ENCODE measurements at places on chromosomes 6 and 20.

DNA sequence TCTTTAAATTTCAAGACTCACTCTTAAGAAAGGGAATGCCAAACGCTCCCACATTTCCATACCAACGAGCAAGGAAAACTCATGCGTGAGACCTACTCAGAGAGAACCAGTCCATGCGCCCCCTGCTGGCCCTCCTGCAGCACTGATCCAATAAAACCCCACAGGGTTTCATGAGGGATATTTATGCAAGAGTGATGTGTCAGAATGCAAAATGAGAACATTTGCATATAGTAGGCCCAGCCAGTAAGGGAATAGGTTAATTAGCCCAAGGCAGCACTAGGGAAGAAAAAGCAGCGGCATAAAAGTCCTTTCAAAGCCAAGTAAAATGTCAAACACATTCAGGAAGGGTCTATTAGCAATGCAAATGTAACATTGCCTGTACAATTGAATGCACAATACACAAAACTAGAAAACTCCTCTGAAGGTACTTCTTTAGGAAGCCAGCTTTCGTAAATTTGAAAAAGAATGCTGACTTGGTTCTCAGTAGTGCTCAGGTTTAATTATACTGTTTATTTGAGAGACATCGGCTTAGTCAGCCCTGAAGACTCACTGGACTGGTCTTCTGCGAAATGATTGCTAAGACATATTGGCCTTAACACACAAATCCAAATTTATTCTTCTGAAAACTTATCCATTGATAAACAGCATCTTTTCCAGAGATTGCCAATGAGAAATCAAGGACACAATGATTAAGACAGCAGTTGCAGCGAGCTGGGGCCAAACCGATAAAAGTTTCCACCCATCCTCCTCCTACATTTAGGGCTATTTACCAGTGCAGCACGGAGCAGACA is 93.2 kb downstream of the GMPR start:
- DNase-seq = peak; percentile 69

DNA sequence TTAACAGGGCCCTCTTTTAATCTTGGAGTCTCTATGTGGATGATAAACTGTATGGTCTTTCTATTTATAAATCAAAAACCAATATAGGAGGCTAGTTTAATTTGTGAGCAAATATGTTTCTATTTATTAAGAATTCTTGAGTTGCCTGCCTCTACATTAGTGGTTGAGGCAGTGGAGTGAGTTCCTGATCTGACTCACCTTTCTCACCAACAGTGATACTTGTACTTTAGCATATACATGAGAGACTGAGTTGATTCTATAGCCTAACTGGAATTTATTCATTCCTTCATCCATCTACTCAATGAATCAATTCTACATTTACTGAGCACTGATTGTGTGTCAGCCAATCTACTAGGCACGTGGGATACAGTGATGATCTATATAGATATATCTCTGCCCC is 126.9 kb downstream of the TRMT11 start:
- DNase-seq = no peak

- no peak for DNase-seq
Measured at GRCh38 chr6:79554305-79554704, 17.1 kb upstream of the LCA5 start.

GRCh38 chr20:21430020-21430419 is 32.7 kb upstream of the NKX2-4 start:
- DNase-seq = peak; percentile 82

GRCh38 chr6:147132889-147133288 is 71.3 kb upstream of the STXBP5 start:
- peak; percentile 56 for DNase-seq

DNA sequence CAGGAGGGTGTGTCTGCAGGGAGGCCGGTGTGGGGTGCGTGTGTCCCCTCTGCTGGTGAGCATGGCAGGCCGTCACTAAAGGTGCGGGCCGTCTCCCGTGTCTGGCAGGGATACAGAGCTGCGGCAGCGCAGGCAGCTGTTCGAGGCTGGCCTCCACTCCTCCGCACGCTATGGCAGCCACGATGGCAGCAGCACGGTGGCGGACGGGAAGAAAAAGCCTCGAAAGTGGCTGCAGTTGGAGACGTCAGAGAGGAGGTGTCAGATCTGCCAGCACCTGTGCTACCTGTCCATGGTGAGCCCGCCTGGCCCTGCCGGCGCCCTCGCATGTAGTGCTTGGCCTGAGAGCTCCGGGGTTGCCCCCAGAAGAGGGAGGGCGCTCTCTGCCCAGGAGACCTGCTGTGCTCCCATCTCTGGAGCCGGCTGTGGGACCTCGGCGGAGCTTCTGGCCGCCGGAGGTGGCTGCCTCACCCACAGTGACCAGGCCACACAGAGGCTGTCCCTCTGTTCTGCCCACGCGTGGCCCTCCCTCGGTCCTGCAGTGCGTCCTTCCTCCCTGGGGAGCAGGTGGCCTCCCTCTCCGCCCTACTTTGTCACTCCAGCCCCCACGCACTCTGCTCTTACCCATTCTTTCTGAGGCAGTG is 149.6 kb downstream of the DTNBP1 start:
- DNase-seq = no peak

GRCh38 chr6:168927026-168927425 is 326.6 kb downstream of the THBS2 start:
- DNase-seq = no peak

- no peak for DNase-seq
Measured at GRCh38 chr6:111551521-111552231, 54.0 kb downstream of the TRAF3IP2 start.

- no peak for DNase-seq
Measured at GRCh38 chr6:31419842-31420241, 16.4 kb downstream of the MICA start.

DNA sequence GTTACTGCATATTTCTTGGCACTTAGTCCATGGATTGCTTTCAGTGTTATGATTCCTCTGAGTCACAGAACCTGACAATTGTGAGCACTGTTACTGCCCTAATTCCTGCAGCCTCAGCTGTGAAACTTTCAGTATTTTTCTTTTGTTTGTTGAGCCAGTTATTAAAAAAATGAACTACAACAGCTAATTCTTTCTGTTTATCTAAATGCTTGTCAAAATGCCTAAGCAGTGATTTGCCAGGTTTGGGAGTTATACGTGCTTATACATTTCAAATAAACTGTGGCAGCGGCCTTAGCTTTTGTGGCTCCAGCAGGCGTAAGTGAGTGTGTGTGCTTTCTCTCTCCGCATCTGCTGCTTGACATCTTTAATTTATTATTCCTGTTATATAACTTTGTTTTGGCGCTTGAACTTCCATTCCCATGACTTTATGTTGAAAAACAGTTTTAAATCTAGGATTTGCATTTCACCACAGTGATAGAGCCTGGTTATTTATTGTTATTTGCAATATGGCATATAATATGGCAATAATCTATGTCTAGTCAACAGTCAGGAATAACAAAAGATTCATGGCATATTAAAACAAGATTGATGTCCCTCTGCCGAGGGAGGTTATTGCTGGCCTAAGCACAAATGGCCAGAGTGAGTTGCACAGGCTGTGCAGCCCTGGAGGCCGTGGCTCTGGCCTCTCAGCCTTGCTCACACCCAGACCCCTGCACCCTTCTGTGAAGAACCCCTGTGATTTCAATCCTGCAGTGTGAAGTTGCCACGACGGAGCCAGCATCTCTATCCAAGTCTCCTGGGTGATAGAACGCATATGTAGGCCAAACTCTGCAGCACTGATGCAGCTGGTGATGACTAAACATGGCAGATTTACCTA is 303.4 kb downstream of the THBS2 start:
- DNase-seq = no peak

DNA sequence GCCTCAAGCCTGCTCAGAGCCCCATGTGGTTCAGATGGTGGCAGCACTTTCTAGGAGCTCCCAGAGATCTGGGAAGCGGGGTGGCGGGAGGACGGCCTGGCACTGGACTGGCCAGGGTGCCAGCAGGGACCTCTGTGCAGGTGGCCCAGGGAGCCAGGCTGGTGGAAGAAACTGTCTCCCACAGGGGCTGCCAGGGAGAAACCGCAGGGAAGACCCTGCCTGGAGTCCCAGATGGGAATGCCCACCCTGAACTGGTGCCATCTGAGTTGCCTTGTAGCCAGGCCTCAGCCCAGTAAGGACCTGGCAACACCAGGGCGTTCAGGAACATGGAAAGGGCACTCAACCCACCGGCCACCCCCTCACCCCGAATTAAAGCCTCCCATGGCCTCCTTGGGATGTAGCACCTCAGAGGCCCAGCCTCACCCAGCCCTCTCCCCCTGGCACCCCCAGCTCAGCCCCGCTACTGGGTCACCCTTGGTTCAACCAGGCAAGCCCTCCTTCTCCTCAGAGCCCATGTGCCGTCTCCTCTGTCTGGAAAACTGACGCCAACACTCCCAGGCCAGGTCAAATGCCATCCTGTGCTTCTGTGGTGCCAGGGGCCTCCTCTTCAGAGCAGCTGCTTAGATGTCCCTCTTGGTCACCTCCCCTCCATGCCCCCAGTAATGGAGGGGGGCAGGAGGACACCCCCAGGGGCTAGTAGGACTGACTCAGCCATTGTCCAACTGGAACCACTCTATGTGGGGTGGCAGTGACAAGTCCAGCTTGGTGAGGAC is 5.9 kb upstream of the C20orf144 start:
- DNase-seq = no peak

GRCh38 chr20:51393571-51393970 is 148.9 kb downstream of the NFATC2 start:
- no peak for DNase-seq

GRCh38 chr20:32888636-32889035 is 29.9 kb downstream of the EFCAB8 start:
- DNase-seq = no peak

DNA sequence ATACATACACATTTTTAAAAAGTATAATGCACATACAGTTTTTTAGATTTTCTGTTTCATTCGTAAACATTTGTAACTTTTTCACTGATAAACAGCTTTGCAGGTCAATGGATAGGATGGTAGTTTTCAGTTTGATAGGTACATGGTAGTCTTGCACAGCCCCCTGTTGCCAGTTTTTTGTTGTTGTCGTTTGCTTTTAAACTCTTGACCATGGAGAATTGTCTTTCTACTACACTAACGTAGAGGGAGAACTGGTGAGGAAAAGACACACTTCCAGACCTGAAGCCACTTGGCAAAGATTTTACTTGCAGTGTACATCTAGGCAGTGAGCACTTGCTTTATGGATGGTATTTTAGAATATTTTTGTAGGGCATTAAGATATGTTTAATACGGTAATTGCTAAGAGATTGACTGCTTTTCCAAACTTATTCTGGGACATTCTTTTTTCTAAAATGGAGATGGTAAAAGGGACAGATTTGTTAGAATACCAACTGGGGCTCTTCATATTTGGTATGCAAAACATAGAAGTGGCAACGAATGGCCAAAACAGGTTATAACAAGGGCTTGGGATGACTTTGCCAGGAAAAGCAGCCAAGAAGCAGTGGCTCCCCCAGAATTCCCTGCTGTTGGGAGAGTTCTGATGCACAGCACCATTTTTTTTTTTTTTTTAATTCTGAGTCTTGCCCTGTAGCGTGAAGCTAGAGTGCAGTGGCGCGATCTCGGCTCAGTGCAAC is 1.5 kb downstream of the PYGB start:
- no peak for DNase-seq

DNA sequence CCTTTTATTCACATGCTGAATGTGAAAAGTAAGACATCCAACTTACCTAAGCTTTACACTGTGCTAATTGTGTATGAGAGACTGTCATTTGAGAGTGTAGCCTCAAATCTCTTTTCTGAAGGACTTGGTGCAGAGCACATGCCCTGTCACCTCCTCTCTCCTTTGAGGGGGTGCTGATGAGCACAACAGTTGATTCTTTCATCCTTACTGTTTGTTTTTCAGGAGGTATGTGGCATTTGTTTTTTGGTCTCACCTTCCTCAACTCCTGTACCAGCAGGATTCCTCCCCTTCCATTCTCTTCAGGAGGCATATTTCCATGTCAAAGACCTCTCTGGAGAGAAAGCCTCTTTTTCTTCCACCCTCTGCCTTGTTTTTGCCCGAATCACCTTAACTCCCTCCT is 252.6 kb upstream of the CITED2 start:
- DNase-seq = no peak

- DNase-seq = no peak
Measured at GRCh38 chr6:43812850-43813578, 43.0 kb downstream of the VEGFA start.

- DNase-seq = no peak
Measured at GRCh38 chr6:119076173-119076572, 2.3 kb downstream of the FAM184A start.

DNA sequence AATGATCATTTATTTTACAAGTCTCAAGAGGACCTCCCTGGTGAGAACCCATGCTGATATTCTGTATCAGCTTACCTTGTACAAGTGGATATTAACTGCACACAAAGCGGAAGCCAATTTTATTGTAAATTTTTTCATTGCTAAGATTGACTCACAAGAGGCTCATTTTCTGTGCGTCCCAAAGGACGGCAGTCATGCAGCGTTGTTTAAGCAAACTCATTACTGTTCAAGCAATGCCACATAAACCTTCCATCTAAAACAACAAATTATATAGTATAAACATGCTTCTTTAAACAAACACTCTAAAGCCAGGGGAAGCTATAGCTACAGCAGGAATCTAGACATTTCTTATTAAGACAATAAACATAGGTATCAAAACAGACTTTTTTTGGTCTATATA is 575.3 kb downstream of the FRK start:
- no peak for DNase-seq

DNA sequence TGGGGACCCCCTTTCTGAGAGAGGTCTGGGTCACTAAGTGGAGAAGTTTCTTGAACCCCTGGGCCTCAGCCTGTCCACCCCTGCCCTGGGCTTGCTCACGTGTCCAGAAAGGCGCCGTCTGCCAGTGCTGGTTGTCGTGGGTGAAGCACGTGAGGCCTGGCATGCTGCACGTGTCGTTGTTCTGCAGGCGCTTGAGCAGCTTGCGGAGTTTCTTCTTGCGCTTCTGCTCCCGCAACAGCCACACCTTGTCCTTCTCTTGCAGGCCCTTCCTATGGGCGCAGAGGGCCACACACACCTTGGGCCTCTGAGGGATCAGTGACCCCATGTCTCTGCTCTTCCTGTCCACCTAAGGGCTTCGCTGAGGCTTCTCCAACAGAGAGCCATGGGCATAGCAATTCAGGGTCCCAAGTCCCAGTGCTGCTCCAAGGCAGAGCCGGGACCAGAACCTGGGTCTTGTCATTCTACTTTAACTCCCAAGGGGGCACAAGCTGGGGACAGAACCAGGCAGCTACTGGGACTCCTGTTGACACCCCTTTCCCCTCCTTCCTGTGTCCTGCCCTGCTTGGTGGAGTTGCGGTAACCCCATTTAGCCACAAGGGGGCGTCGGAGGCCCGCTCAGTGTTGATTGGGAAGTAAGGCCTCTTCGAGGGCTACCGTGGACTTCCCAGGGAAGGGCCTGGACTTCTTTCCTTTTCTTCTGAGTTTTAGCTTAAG is 121.8 kb downstream of the SULF2 start:
- DNase-seq = peak; percentile 53

- DNase-seq = no peak
Measured at GRCh38 chr20:8997701-8998117, 71.2 kb upstream of the PLCB4 start.

- no peak for DNase-seq
Measured at GRCh38 chr20:22572023-22572422, 12.3 kb downstream of the FOXA2 start.
